HCEC 1CT (cell line): ENCODE measurements at places on chromosomes 4 and X.

DNA sequence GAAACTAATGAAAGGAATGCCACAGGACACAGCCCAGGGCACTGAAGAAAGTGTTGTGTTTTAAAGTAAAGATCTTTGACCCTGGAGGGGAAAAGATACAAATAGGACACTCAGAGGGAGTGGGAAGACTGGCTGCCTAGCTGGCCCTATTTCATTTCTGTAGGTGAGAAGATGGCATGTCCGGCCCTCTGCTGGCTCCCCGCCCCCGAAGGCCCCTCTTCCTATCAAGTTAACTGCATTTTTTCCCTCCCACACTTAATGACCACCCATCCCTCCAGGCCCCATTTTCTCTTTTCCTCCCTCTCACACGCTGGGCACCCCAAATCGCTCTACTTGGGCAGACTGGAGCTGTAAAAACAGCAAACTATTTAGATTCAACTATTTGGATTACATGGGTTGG, 5.5 kb upstream of the TRIM75 start:
- DNase-seq: no peak

- no peak for DNase-seq
Measured at GRCh38 chr4:153113061-153113837, 91.0 kb upstream of the TRIM2 start.

DNA sequence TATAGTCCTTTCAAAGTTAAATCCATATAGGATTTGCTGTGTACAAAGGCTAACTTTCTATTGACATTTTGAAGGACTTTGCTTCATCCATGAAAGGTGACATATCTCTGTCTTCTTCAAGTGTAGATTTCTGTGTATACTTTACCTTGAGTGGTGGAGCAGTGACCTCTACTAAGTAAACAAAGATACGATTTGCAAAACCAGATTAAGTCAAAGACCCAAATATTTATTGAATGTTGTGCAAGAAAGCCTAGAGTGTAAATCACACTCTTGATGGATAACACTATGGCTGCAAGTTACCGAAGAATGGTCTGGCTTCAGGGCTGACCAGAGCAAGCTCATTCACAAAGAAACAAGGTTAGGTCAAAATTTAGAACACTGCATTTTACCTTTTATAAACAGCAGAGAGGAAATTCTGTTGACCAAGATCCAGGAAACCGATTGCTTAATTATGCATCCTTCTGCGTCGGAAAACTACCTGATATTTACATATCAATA, 5.4 kb upstream of the FGG start:
- no peak for DNase-seq

DNA sequence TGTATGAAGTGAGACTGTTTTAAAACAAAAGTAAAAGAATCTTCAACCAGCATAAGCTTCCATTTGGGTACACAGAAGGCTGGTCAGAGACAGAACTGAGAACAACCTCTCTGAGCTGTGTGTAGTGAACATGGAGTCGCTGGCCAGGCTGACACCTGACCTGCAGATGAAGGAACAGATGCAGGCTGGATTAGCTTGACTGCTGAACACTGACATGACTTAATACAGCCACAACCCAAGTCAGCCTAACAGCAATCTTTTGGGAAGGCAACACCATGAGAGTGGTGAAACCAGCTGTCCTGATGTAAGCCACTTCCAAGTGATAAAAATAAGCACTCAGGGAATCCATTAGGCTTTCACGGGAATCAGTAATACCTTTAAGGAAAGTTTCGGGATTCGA, 10.1 kb downstream of the SCARB2 start:
- DNase-seq: no peak

GRCh38 chrX:154918060-154918483, 31.9 kb downstream of the F8A1 start:
- peak; percentile 69 for DNase-seq

- peak; percentile 42 for DNase-seq
Measured at GRCh38 chr4:105966051-105966450, 70.8 kb downstream of the NPNT start.

- DNase-seq: no peak
Measured at GRCh38 chr4:54378461-54378860, 149.4 kb downstream of the PDGFRA start.

GRCh38 chr4:119526786-119527550, 101.6 kb downstream of the PDE5A start:
- DNase-seq: no peak

GRCh38 chrX:113800955-113801354, 782.9 kb upstream of the HTR2C start:
- DNase-seq: no peak

GRCh38 chr4:88333741-88334405, 44.8 kb upstream of the HERC6 start:
- DNase-seq: peak; percentile 60

DNA sequence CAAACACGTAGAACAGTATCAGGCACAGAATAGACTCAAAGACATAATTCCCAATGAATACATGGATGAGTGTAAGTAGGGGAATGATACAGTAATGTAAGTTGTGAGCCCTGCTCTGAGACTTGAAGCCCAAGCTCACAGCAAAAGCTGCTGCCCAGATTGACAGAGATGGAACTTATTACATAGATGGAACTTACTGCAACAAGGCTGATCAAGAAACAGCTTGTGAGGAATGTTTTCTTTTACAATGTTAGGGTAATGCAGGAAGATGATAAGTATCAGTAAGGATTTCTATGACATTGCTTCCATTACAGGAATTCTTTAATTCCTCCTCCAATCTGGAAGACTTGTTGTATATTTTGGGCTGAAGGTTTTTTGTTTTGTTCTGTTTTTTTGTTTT, 278.4 kb downstream of the IL15 start:
- no peak for DNase-seq

GRCh38 chrX:72262077-72262476, 15.0 kb downstream of the RPS4X start:
- DNase-seq: no peak

GRCh38 chr4:45346816-45347435, 620.6 kb upstream of the GNPDA2 start:
- no peak for DNase-seq

DNA sequence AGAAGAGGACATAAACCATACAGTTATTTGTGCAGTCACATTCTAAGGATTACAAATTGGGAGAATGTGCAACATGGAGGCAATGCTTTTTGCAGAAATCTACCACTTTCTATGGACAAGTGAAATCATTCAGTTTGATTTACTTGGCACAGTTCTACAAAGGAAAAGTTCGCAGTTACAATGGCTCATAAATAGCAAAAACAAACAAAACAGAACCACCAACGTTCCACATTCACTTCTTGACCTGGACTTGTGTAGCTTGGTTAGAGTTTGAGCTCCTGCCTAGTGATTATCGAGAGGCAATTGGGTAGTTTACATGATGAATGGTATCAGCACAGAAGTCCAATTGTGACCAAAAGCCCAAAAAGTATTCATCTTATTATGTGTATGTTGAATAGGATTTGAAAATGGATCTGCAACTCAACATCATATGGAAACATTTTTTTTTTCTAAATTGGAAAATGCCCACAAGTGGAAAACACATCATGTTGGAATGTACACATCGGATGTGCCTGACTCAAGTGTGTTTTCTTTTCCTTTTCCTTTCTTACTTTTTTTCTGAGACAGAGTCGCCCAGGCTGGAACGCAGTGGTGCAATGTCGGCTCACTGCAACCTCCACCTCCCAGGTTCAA, 123.8 kb downstream of the LUZP4 start:
- peak; percentile 54 for DNase-seq

GRCh38 chr4:102437111-102437510, 64.0 kb upstream of the NFKB1 start:
- no peak for DNase-seq

DNA sequence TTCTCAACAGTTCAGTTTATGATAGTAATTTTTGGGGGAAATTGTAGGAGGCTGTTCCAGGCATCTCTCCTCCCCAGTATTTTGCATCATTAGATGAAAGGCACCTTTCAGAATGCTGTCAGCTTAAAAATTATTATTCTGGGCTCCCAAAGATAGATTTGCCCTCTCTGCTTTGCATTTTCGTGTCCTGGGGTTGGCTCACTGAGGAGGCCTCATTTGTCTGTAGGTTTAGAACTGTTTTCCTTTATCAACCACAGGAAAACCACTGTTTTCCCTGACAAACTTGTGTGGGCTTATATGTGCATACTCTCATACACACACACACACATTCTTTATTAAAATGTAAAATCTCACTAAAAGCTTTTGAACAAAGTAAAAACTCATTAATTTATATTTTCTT, 197.2 kb upstream of the VCX3A start:
- DNase-seq: no peak

GRCh38 chr4:173735049-173735448, 205.0 kb upstream of the HAND2 start:
- peak; percentile 36 for DNase-seq

- DNase-seq: no peak
Measured at GRCh38 chrX:48505481-48505880, 3.3 kb upstream of the PORCN start.

- no peak for DNase-seq
Measured at GRCh38 chrX:74280759-74281158, 23.2 kb upstream of the ZCCHC13 start.

GRCh38 chr4:40240040-40240653, 43.3 kb downstream of the RHOH start:
- peak; percentile 23 for DNase-seq

DNA sequence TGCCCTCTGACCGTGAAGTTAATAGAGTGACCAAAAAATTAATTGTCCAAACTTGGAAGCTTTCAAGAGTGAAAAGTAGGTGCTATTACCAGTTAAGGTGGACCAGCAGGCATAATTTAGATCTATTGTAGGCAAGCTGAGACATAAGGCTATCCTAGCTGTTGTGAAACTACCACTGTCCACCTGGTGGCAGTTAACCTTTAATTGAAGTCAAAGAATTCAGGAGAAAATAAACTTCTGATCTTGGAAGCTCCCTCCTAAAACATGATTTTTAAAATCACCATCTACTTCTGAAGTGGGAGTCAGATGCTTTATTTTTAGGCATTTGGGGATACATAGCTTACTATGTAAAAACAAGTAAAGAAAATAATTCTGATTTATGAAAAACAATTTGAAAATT, 636.3 kb upstream of the HTR2C start:
- no peak for DNase-seq

GRCh38 chrX:39848900-39849299, 248.9 kb downstream of the BCOR start:
- peak; percentile 65 for DNase-seq
